ENCODE measurements at places on chromosomes 7 and 10.
A peak's percentile ranks its signal among the peaks of the same experiment; 100 is the strongest.

DNA sequence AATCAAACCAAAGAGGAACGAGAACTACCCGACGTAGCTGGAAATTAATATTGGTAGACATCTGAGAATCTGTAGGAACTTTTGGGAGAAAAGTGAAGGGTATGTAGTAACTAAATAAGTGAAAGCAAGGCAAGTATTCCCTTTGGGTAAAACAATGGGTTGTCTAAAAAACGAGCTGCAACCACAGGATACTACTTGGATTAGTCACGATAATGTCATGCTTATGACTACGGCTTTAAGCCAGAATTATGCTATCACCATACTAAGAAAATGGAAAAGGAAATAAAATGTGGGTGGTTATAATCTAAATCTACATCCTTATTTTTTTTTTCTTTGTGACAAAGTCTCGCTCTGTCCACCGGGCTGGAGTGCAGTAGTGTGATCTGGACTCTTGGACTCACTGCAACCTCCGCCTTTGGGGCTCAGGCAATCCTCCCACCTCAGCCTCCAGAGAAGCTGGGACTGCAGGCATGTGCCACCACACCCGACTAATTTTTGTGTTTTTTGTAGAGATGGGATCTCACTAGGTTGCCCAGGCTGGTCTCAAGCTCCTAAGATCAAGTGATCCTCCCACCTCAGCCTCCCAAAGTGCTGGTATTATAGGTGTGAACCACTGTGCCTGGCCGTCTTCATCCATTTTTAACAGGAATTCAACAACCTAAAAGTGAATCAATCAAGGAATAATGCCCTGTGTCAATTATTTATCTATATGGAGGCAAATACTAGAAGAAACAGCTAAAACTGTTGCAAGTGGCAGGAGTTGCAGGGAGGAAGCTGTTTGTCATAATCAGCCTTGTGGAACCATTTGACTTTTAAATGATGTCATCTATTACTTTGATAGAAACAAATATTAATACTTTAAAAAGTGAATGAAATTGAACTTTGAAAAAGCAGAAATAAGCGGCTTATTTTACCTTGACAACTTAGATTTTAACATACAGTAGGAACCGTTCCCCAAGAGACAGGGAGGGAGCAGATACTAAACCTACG, 189.3 kb downstream of the PRPF18 start:
- DNase-seq, result no peak

DNA sequence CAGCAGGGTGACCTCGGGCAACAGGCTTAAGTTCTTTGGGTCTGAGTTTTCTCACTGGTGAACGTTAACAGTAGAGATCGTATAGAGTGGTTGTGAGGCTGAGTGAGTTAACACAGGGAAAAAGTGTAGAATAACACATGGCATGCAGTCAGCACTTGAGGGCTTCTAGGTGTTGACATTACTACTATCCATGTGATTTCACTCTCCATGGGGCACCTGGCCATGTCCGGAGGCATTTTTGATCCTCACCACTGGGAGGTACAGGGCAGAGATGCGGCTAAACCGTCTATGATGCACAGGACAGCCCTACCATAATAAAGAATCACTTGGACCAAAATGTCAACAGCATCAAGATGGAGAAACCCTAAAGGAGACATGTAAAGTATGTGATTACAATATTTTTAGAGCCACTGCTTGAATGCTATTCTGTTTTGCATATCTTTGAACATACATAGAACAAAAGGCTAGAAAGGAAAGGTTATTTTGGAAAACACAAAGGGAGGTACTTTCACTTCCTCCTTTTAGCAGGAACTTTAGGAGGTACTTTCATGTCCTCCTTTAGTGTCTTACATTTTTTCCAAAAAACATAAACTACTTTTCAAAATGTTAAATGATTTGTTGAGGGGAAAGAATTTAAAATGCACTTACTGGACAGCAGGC, 44.3 kb downstream of the NOD1 start:
- DNase-seq, result no peak

GRCh38 chr10:121576139-121576538, 22.1 kb downstream of the FGFR2 start:
- DNase-seq, result no peak

DNA sequence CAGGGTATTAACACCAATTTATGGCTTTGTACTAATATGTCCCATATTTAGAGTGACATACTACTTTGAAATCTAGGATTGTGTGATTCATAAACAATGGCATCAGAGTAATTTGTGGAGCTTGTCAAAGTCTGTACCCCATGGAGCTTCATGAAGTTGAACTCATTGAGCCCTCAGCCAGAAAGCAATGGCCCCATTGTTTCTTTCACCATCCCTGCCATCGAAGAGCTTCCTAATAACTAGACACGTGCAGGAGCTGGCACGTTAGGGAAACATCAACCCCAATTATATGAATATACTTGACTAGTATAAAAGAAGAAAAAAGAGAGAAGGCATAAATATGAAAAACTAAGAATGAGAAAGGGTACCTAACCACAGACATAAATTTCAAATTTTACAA, 206.6 kb downstream of the CXCL12 start:
- DNase-seq, result no peak

DNA sequence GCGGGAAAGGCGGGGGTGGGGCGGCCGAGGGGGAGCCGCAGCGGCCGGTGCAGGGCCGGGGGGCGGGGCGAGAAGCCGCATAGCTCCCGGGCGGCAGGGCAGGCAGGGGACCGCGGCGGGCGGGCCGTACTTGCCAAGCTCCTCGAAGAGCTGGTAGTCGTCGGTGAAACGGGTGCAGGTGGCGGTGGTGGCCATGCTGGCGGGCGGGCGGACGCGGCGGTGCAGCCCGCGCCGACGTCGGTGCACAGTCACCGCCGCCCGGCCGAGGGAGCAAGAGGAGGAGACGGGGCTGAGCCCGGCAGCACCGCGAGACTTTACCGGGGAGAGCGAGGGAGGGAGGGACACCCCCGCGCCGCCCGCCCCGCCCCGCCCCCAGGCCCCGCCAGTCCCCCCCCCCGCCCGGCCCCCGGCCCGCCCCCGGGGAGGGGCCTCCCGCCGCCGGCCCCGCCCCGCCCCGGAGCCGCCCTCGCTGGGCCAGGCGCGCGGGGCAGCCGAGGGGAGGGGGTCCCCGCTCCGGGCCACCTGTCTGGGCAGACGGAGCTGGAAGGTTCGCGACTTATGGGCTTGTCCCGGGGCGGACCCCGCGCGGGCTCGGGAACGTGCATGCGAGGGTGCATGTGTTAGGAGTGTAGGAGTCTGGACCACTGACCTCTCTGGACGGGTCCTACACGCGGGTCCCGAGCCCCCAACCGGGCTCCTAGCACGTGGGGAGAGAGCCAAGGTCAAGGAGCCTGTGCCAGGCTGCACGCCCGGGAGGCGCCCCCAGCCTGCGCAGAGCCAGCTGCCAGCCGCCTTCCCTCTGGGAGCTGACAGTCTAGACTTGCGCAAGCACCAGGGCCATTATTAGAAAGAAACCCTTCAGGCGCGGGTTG, at the start of gene CAMK2G:
Gene CAMK2G, minus strand, starts transcription at position 289 of the 872 bp plus-strand sequence. Its CDS starts 94 bp downstream, at position 195.
- DNase-seq, result peak; percentile 70

- no peak for DNase-seq
These were observed 54.5 kb downstream of the ORC5 start for GRCh38 chr7:104153287-104153686.

DNA sequence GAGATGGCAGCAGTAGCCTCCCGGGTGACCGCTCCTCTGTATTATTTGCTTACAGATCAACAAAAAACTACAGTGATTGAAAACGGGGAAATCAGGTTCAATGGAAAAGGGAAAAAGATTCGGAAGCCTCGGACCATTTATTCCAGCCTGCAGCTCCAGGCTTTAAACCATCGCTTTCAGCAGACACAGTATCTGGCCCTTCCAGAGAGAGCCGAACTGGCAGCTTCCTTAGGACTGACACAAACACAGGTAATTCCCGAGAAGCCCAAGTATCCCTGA, 2.2 kb downstream of the DLX6 start:
- no peak for DNase-seq

DNA sequence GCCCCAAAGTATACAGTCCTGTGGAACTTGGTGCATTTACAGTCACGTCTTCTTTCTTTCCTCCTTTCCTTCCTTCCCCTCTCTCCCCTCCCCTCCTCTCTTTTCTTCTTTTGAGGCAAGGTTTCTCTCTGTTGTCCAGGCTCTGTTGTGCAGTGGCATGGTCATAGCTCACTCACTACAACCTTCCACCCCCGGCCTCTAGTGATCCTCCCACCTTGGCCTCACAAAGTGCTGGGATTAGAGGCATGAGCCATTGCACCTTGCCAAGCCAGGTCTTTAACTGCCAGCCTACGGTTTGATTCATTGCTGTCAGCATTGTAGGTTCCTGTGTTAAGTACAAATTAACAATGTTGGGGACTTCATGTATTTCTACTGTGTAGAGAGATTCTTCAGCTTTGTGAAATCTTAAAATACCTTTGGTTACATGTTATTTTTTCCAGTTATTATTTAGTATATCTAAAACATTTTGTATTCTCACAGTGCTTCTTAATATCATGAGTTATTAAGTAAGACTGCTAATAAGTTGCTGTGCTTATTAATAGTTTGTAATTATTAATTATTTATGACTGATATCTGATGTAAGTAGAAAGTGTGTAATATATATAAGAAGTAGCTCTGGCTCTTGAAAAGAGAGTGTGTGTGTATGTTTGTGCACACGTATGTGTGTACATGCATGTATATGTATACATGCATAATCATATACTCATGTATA, 320.8 kb downstream of the EXOC4 start:
- no peak for DNase-seq

DNA sequence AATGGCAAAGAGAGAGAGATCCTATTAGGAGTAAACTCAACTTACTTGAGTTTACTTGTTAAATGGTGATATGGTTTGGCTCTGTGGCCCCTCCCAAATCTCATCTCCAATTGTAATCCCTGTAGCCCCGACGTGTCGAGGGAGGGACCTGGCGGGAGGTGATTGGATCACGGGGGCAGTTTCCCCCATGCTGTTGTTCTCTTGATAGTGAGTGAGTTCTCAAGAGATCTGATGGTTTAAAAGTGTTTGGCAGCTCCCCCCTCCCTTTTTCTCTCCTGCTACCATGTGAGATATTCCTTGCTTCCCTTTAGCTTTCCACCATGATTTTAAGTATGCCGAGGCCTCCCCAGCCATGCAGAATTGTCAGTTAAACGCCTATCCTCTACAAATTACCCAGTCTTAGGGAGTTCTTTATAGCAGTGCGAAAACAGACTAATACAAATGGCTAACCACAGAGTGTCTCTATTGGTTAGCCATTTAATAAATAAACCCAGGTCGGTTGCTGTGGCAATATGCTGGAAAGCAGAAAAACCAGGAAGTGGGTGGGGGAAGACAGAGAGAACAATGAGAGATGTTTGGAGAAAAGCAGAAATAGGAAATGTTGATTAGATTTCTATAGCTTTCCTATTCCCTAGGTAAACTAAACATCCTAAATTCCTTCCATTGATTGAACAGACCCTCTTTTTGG, 3.0 kb upstream of the STMP1 start:
- no peak for DNase-seq

DNA sequence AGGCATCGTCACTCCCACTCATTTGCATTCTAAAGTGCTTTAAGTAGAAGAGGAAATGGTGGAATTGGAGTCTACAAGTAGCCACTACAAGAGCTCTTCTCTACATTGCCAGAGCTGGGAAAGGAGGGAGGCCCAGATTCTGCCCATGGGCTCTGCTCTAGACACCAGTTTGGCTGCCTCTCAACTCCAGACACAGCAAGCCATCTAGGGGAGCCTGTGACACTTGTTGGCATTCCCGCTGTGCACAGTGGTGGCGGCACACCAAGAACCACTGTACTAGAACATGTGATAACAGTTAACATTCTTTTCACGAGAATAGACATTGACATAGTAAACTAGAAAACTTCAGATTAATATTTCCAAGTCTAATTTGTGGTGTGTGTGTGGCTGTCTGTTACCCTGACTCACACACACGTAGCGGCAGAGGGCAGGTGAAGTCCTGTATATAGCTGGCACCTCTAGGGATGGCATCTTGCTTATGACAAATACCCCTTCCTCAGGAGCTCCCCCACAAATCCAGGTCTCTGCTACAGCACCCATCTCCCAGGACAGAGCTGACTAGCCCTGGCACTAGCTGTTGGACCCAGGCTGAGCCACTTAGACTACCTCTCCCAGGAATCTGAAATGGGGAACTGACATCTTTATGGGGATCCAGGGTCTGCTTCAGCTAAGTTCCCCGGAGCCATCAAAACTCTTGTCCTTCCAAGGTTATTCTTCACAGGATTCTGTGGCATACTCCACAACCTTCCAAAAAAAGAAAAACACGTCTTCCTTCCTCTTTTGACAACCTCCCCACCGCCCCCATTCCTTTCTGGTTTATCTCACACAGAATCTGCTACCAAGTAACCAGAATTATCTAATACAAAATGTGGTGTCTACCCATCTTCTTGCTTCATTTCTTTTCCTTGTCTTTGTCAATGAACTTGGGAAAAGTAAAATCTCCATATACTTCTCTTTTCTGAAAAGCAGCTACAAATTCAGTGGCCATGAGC, 54.7 kb upstream of the MRLN start:
- no peak for DNase-seq

GRCh38 chr10:53382543-53382942, 610.0 kb upstream of the MBL2 start:
- DNase-seq, result no peak

DNA sequence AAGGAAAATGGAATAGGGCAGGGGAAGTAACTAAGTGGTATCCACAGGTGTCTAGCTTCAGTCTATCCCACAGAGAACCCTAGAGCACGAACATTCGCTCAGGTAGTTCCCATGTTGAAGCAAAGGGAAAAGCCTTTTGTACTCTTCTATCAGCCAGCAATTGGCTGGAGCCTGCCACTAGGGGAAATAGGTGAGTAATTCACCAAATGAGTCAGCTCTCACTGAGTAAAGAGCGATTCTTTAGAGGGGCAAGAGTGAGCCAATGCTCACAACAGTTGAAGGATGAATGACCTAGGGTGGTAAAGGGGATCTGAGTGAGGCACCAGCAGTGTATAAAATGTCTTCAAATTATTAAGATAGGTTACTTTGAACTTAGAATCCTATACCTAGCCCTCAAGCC, 94.1 kb upstream of the ZNF800 start:
- peak; percentile 1 for DNase-seq

- no peak for DNase-seq
These were observed 314.6 kb downstream of the FRMD4A start for GRCh38 chr10:14016011-14016536.

- DNase-seq, result no peak
These were observed 86.2 kb upstream of the AOAH start for GRCh38 chr7:36810489-36810888.

GRCh38 chr10:109915566-109915965, 7.7 kb downstream of the XPNPEP1 start:
- no peak for DNase-seq
